ENCODE measurements at places on chromosomes 11 and 22. TPM values are rescaled to one million over a fixed set of nuclear protein-coding genes. Genes with fewer than 3 reads are reported as not detected.

The CNIH2 gene
- 2.0 TPM for total RNA-seq

The APOA1 gene
- total RNA-seq = not detected

The CATSPER1 gene
- not detected for total RNA-seq

The SLC22A6 gene
- not detected for total RNA-seq

The SAA4 gene
- total RNA-seq = not detected

The YIF1A gene
- 47.6 TPM for total RNA-seq

The OR4X2 gene
- not detected for total RNA-seq

The APOL5 gene
- total RNA-seq = not detected

The MIOX gene
- total RNA-seq = not detected

The LDHA gene
- 91.2 TPM for total RNA-seq

The FAT3 gene
- total RNA-seq = not detected

The ENTHD1 gene
- total RNA-seq = not detected

The MYRF gene
- total RNA-seq = 0.27 TPM

The POTEH gene
- not detected for total RNA-seq

The RNF121 gene
- total RNA-seq = 54.5 TPM

The LRP5 gene
- 15.7 TPM for total RNA-seq

The RIMBP3C gene
- 1.3 TPM for total RNA-seq

The CCDC73 gene
- 0.05 TPM for total RNA-seq

The PAX6 gene
- not detected for total RNA-seq

The TEX12 gene
- total RNA-seq = not detected

The SDHAF2 gene
- 48.9 TPM for total RNA-seq

The CRYBA4 gene
- not detected for total RNA-seq

The TENM4 gene
- 2.1 TPM for total RNA-seq

The THY1 gene
- not detected for total RNA-seq

The CDCA5 gene
- total RNA-seq = 1.4 TPM

The MPZL3 gene
- total RNA-seq = 4.2 TPM

The MS4A4A gene
- total RNA-seq = 0.51 TPM

The TTC9C gene
- 57.9 TPM for total RNA-seq

The MPPED2 gene
- total RNA-seq = 1.0 TPM

Data from B cell (primary cell).